Skeletal muscle cell (primary cell): ENCODE measurements at places on chromosomes 16 and 17.

DNA sequence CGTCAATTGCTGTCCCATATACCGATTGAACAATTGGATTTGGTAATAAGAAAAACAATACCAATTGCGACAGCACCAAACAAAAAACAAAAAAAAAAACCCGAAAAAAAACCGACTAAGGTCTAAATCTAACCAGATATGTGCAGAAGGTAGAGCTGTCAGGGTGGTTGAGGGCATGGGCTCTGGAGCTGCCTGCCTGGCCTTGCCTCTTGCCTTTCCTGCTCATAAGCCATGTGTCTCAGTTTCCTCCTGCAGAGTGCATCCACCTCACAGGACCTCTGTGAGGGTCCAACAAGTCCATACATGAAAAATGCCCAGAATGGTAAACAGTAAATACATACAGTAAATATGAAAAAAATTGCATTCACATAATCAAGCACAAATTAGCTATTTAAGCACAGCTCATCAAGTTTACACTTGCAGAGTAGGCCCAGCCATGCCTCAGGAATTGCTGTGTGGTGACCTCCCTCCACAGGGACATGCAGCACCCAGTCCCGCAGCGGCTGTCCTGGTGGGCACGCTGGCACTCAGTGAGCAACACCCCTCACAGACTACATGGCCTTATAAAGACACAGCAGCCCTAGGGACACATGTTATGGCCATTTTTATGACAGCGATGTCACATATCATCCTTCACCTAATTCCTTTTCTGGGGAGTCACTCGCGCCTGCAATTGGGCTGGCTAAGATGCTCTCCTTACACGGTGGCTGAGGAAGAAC lies 17.9 kb downstream of the TBC1D28 start:
- no peak for DNase-seq

DNA sequence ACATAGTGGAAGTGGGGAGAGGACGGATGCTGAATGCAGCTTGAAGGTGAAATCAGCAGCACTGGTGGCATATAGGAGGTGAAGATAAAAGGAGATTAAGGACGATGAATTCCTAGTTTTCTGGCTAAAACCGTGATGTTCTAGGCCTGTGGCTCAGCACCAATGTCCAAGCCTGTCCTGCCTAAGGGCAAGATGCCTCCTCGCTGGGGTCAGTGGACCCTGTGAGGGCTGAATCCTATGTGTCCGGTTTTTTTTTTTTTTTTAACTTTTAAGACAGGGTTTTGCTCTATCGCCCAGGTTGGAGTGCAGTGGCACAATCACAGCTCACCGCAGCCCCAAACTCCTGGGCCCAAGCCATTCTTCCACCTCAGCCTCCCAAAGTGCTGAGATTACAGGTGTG lies 12.8 kb downstream of the CPNE2 start:
- DNase-seq, result no peak

- no peak for DNase-seq
These were observed 158.6 kb downstream of the PMP22 start for GRCh38 chr17:15106540-15106939.

- no peak for DNase-seq
These were observed 17.7 kb downstream of the FOXN1 start for GRCh38 chr17:28523876-28524275.

DNA sequence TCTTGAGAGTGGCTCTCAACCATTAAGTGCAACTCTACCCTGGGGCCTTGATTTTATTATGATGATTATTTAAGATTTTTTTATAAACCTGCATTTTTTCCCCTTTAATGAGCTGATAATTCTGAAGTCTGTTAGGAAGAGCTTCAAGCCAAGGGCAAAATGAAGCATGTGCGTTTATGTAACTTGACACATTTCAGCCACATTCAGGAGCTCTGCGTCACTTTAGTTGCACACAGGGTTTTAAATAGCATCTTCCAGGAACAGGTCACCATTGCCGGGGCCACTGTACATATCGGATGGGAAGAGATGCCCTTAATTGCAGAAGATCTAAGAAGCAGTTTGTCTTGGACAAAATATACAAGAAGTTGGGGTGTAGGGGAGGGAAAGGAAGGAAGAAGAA lies 89.6 kb downstream of the BMERB1 start:
- no peak for DNase-seq

- no peak for DNase-seq
These were observed 1.1 kb downstream of the LASP1NB start for GRCh38 chr17:38926293-38927070.

- DNase-seq, result no peak
These were observed 3.1 kb downstream of the SLC5A2 start for GRCh38 chr16:31486045-31486444.

GRCh38 chr16:87085441-87085840 lies 231.8 kb downstream of the C16orf95 start:
- DNase-seq, result no peak

- DNase-seq, result no peak
These were observed 53.6 kb downstream of the LDHD start for GRCh38 chr16:75062976-75063346.
